ENCODE measurements at places on chromosomes 1 and 21. TPM values are rescaled to one million over a fixed set of nuclear protein-coding genes. Genes with fewer than 3 reads are reported as not detected.

TSPEAR gene
- total RNA-seq: 3.3 TPM

DNM3 gene
- total RNA-seq: 1.2 TPM

DNA sequence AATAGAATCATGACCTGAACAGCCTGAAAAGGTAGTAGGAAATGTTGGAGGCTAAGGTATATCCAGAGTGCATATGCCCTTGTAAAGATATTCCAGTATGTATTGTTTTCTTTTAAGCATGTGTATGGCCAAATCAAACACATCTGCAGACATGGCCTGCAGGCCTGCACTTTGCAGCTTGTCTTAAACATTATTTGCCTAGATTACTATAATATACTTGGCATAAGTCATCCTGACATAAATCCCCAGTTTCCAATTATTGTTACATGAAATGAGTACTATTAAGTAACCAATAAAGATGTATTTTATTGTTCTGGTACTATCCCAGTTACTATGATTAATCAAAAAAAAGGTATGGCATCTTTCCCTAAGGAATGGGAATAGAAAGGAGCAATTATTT is 169.1 kb upstream of the PTBP2 start:
- no peak overlapping the region for H3K27ac ChIP-seq
- DNase-seq: no peak
- no peaks in the 10 kb centered on the region for H3K4me1 ChIP-seq
- no peaks in the 10 kb centered on the region for H3K27me3 ChIP-seq

DNA sequence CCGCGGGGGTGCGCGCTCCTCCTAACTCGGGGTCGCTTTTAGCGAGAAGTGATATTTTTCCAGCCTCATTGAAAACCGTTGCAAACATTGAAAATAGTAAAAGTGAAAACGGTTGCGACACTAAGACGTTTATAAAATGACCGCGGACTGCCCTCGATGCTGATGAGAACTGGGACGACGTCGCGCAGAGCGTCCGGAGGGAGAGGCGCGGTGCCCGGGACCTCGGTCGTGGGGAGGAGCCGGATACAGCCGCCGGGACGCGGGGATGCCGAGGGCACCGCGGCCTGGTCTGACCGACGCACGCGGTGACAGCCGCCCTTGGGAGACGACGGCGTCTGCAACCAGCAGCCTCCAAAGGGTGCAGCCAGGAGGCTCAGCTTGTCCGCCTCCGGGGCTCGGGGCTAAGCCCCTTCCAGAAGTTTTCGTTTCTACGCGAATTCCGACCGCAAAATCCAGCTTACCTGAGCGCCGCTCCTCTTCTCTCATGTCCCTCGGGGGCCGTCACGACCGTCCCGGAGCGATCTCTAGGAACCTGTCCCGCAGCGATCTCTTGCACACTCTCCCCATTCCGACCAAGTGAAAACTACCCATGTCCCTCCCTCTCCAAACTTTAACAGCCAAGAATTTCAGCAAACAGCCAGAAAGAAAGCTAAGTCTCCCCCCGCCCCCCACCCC is 144.4 kb upstream of the ETS2 start:
- H3K27me3 ChIP-seq: peaks cover 94% of the 10 kb centered on the region
- peak overlapping the region; percentile 68 for H3K4me3 ChIP-seq
- H3K36me3 ChIP-seq: no peaks in the 10 kb centered on the region
- no peak overlapping the region for H3K27ac ChIP-seq

TCHHL1 gene
- total RNA-seq: not detected

STYXL2 gene
- total RNA-seq: 177 TPM

GRCh38 chr1:202081992-202082391 is 40.7 kb upstream of the GPR37L1 start:
- no peaks in the 10 kb centered on the region for H3K27me3 ChIP-seq
- DNase-seq: no peak
- H3K4me3 ChIP-seq: no peak overlapping the region
- H3K36me3 ChIP-seq: no peaks in the 10 kb centered on the region
- H3K27ac ChIP-seq: no peak overlapping the region
- peaks cover 9% of the 10 kb centered on the region for H3K4me1 ChIP-seq

Measured in left ventricle myocardium inferior (tissue), 1 donor.